Heart right ventricle (tissue), 16 donors: ENCODE measurements at places on chromosomes 2 and 18. TPM values are rescaled to one million over a fixed set of nuclear protein-coding genes. Genes with fewer than 3 reads are reported as not detected.

Gene CDCA7
- polyA plus RNA-seq: 0.33 TPM

Gene SLC4A5
- polyA plus RNA-seq: 0.43 TPM

Gene EVX2
- not detected for polyA plus RNA-seq

Gene PLCL1
- polyA plus RNA-seq: 19.1 TPM

Gene SCN7A
- 12.9 TPM for polyA plus RNA-seq

Gene CLASP1
- polyA plus RNA-seq: 16.5 TPM

Gene CCDC88A
- 7.8 TPM for polyA plus RNA-seq

Gene KLHL30
- 9.8 TPM for polyA plus RNA-seq

Gene FKBP1B
- 6.3 TPM for polyA plus RNA-seq

Gene CNGA3
- polyA plus RNA-seq: not detected
